HL-60 (cell line): ENCODE measurements at places on chromosomes 7 and 10.

- no peak for DNase-seq
Observed at GRCh38 chr7:38465956-38466355, 165.2 kb downstream of the AMPH start.

DNA sequence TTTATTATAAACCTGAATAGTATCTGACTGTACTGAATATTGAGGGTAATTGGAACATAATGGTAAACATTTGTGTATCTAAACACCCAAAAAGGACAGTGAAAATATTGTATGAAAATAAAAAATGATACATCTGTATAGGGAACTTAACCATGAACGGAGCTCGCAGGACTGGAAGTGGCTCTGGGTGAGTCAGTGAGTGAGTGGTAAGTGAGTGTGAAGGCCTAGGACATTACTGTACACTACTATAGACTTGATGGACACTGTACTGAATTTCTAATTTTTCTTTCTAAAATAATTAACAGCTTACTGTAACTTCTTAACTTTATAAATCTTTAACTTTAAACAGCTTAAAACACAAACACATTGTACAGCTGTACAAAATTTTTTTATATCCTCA lies 454.5 kb upstream of the FZD8 start:
- DNase-seq: no peak

DNA sequence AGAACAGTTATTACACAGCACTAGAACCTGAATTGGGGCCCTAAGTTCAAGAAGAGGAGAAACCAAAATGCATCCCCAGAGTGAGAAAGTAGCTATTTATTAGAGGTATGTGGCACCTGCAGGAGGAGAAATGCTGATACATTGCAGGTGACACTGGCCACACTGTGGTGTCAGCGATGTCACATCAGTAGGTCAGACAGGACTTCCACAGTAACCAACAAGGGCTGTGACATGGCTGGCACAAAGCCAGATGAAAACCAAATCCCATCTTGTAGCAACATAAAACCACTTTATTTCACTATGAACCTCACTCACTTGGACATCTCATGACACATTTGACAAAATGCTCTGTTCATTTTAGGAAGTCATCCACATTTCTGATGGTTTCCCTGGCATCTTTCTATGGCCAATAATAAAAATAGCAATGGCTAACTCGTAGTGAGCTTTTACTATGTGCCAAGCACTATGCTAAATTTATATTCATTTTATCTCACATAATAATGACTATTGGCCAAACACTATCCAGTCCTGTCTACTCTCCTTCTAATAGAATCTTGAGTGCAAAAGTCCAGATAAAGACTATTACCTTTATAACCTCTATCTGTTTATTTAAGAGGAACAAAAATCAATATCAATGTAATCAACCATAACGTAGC lies 154.2 kb downstream of the TSPAN12 start:
- DNase-seq: no peak

DNA sequence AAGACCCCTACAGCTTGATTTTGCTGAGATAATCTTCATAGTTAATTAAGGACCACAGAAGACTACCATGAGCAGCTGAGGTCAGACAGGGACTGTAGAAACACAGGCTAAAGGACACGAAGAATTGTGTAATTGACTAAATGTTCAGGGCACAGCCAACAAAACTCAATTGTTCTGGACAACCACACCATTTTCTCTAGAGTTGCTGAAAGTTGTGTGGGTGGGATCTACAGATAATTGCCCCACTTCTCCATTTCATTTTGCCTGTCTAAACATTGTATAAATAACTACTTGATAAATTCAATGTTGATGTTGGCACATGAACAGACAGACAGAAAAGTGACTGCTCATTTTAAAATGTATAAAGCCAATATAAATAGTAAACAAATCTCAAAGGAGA lies 39.0 kb upstream of the SLC16A12 start:
- DNase-seq: no peak

- no peak for DNase-seq
Observed at GRCh38 chr10:14727924-14728323, 46.8 kb downstream of the FAM107B start.

DNA sequence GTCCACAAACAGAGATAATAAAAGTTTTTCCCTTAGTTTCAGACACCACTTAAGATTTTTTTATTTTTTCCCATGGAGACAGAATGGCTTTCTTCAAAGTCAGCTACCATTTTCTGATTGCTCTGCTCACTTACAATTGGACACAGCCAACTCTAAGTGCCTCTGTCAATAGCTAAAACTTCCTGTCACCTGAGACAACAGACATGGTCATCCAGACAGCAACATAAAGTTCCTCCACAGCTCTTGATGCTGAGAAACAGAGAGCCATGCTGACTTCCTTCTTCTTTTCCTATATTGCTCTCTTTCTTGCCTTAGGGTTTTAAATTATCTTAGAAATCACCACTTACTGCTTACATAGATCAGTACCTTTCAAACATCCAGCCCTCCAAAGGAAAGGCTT lies 12.0 kb downstream of the ZNF800 start:
- no peak for DNase-seq

GRCh38 chr7:47724335-47724982 lies 142.5 kb upstream of the TNS3 start:
- no peak for DNase-seq

DNA sequence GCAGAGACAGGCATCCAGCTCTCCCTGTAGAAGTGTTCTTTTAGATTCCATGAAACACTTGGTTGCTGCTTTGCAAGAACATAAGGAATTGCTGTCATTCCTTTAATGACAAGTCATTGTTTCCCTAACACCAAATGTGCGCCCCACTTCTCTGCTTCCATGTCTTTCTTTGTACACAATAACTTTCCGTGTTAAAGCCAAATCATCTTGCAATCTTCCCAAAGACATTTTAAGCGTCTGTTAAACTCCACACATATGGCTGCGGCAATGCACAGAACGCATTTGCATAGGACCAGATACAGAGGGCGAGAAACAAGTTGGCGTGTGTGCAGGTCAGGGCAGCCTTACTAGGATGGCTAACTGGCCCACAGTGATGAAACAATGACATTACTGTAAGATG lies 399.3 kb upstream of the PRKCQ start:
- no peak for DNase-seq

GRCh38 chr7:103765901-103766300 lies 223.6 kb downstream of the RELN start:
- DNase-seq: no peak

DNA sequence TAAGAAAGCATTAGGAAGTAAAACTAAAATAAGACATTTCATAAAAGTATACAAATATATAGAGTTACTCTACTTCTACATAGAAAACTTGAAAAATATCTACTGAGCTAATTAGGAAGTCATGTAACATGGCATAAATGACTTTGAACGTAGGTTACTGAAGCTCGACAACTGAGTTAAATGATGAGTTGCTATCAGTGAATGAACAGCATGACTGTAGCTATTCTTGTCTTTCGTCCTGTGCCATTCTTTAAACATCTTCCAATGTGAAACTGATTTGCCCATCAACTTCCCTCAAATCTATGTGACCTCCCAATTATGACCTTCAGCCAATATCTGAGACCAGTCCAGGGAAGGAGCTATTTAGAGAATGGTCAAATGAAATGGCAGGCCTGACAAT lies 113.5 kb upstream of the NEBL start:
- no peak for DNase-seq

- DNase-seq: no peak
Observed at GRCh38 chr7:81008901-81009300, 90.0 kb upstream of the SEMA3C start.

- no peak for DNase-seq
Observed at GRCh38 chr10:98675902-98676301, 229.2 kb upstream of the HPS1 start.

- no peak for DNase-seq
Observed at GRCh38 chr10:23859598-23859997, 349.3 kb upstream of the KIAA1217 start.
